ENCODE measurements at places on chromosomes 6 and 20.

- DNase-seq = no peak
Observed at GRCh38 chr6:169069356-169069755, 184.3 kb downstream of the THBS2 start.

GRCh38 chr6:5249451-5250122, 11.2 kb downstream of the LYRM4 start:
- DNase-seq = no peak

DNA sequence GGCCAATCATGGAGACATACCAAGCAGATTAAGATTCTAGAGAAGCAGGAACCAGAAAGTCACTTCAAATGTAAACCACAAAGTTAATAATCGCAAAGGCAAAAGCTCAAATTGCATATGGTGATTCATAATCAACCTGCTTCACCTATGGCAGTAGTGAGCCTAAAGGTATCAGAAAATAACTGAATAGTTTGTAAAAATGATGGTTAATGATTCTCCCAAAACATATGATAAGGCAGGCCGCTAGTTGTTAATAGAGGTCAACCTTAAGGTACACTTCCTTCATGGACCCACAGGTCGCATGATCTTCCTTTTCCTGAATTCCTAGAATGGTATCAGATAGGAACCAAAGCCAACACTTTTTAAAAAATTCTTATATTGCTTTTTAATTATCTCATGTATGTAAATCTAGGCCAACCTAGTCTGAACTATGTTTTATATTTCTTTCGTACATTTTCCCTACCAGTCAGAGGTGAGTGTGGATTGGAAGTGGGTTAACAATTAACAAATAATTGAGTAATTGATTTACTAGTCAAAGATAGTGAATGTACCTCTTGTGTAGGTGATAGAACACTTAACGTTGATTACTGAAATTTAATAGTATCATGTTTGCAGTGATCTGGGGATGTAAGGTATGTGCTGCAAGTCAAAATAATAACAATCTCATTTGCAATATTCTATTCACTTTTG, 16.4 kb downstream of the TAAR2 start:
- no peak for DNase-seq

GRCh38 chr6:36130667-36131510, 576 bp downstream of the MAPK13 start:
- peak; percentile 89 for DNase-seq

DNA sequence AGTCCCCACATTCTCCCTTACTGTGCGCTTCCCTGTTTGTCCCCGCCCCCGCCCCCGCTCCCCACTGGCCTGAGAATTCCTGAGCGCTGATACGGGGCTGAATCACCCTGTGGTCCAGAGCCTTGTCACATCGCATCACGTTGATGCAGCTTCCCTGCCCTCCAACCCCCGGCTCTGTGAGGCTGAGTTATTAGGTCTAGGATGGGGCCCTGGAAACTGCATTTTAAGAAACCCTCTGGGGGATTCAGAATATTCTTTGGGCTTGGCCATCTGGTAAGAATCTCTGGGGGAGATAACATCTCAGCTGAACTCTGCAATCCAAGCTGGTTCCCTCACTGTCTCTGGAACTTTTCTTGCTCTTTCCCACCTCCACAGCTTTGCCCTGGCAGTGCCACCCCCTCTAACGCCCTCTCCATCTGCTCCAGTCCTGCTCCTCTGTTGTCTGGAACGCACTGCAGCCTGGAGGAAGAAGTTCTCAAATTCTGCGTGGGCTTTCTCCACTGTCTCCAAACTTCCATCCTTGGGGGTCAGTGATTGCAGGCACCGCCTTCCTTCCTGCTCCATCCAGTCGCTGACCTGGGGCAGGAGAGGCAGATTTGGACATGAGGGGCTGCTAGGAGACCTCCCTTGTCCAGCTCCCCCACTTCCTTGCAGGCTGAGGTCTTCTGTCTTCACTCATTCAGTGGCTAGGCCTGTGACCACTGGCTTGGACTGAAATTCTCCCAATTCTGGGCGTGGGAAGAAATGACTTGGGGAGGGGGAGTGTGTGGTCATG, 42.6 kb downstream of the KIAA1755 start:
- DNase-seq = no peak

- DNase-seq = no peak
Observed at GRCh38 chr20:2817891-2818595, 1.9 kb downstream of the TMEM239 start.

DNA sequence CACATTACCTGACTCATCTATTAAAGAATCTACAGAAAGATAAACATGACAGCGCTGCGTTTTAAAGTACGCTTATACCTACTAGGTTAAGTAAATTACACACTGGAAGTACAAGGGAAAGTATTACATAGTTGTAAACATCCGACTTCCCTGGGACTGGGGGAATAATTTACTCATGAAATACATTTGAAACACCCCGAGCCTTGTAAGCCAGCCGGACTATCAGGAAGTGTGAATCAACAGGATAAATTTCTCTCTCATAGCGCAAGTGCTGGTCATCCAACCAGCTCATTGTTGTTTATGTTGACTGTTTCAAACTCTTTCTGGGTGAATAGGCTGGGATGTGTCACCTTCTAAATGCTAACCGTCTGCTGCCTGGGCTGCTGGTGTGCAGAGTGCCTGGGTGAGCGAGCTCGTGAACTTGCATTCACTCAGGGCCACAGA, 4.9 kb downstream of the BMP6 start:
- no peak for DNase-seq

DNA sequence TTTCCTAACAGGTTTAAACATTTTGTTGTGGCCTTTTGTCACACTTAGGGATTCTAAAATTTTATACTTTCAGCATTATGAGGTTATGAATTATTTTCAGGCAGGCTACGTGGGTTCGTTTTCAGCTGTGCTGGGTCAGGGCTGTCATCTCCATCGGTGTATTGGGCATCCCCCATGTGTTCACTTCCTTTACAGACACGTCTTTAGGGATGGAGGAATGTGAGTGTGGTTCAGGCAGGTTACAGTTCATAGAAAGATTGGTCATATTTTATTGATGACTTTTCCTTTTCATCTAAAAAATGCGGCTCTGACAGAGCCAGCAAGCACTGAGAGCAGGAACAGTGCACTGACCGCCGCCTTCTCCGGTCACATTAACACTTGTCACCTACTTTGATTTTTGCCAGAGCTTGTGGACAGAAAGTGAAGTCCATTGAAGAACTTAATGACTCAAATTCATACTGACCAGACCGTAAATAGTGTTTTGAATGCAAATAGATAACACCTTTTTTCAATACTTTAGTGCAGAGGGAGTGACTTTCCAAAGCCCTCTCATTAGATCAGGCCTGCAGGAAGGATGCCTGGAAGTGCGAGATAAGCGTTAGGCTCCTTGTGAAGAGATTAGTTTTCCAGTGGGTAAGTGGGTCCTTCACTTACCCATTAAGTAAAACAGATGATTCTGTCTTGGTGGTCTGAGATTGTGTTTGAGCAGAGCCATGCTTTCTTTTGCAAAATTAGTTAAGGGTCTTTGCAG, 113.1 kb downstream of the TIAM2 start:
- DNase-seq = no peak

- no peak for DNase-seq
Observed at GRCh38 chr6:170245475-170245992, 45.3 kb downstream of the DLL1 start.

GRCh38 chr20:2103461-2104153, 2.0 kb downstream of the STK35 start:
- no peak for DNase-seq

GRCh38 chr20:8187740-8188139, 55.7 kb downstream of the PLCB1 start:
- no peak for DNase-seq

DNA sequence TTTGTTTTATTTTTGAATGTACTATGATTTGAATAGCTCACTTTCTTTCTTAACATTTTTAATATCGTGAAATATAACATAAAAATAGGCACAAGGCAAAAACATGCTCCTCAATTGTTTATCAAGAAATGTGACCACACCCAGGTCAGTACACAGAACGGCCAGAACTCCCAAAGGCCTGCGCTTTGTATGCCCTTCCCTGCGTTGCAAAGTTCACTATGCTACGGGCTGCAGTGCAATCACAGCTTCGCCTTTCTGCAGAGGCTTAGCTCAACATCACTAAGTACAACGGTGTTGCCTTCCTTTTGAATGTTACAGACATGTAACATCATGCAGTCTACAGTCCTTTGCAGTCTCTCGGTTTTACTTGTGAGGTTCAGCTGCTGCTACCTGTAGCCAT, 333.4 kb downstream of the THBS2 start:
- no peak for DNase-seq

DNA sequence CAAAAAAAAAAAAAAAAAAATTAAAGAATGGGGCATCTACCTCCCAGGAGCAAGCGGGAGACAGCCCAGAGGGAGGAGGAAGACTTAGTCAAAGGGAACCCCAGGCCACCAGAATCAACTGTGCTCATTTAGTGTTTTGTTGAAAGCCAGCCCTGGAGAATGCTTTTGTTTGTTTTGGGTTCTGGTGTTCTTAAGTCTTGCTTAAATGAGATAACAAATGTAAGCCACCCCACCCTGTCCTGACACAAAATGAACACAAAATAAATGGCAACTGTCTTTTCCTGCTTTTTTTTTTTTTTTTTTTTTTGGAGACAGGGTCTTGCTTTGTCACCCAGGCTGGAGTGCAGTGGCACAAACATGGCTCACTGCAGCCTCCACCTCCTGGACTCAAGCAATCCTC, 165.0 kb upstream of the JARID2 start:
- no peak for DNase-seq

GRCh38 chr20:24011282-24011681, 22.7 kb upstream of the GGTLC1 start:
- no peak for DNase-seq

GRCh38 chr20:2397091-2397490, 16.4 kb downstream of the TGM6 start:
- DNase-seq = no peak

DNA sequence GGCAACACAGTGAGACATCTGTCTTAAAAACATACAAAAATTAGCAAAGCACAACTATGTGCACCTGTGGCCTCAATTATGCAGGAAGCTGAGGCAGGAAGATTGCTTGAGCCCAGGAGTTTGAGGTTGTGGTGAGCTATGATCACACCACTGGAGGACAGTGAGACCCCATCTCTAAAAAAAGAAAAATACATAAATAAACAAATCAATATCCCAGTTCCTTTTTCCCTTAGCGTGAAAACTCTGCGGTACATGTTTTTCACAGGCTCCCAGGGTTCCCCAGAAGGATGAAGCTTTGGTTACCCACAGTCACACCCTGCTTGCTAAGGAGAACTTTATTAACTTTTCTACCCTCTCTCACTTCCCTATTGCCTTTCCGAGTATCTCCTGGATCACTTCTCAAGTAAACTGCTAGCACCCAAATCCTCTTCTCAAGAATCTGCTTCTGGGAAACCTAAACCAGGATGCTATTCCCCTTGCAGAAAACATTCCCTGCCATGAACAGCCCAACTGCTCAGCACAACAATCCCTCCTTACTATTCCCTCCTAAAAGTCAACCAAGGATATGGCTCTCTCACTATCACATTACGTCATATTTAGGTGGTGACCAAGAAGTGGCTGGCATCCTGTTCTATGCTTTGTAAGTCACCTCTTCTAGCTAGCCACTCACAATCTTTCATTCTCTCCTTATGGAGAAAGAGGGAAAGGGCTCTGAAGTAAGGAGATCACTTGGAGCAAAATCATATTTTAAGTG, 122.4 kb downstream of the IPCEF1 start:
- DNase-seq = no peak

GRCh38 chr20:3420211-3420707, 12.8 kb upstream of the DNAAF9 start:
- DNase-seq = peak; percentile 84

GRCh38 chr20:33568378-33568777, 78.5 kb downstream of the CBFA2T2 start:
- no peak for DNase-seq

- no peak for DNase-seq
Observed at GRCh38 chr20:39670988-39671387, 708.8 kb downstream of the DHX35 start.

DNA sequence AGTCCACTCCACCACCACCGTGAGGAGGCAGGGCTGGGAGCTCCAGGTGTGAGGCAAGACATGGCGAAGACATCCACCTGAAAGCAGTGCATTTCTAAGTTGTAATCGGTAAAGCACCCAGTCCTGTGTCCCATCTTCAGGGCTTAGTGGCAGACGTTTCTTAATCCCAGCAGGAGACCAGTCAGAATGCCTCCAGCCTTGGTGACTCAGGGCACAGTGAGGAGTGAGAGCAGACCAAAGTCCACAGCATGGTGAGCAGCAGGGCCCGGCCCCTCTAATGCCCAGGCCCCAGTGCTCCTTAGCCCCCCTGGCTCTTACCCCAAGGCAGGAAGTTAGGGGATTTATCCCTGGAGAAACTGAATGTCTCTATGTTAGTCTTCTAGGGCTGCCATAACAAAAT, 183.9 kb downstream of the SYNDIG1 start:
- no peak for DNase-seq

DNA sequence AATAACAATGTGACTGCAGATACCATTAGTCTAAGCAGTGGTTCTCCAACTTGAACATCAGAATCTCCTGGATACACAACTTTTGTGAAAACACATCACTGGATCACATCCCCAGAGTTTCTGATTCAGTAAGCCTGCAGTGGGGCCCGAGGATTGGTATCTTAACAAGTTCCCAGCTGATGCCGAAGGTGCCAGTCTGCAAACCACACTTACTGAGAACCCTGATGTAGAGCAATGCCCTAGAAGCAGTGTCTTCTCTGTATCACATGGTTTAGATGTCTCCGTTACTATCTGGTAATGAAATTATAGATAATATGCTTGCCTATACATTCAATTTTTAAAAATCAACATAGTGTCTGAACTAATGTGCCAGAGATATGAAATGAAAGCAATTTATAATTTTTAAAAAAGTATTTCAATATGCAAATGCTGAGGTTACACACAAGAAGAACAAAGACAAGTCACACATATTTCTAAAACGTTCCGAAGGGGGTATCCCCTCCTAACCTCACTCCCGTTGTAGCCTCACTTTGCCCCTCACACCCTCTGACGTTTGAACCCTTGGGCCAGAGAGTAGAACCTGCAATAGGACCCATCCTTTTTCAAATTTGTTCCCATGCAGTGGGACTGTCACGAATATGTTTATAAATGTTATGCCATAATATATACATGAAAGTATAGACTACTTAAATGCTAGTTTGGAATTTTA, 115.4 kb upstream of the SAMD5 start:
- no peak for DNase-seq

DNA sequence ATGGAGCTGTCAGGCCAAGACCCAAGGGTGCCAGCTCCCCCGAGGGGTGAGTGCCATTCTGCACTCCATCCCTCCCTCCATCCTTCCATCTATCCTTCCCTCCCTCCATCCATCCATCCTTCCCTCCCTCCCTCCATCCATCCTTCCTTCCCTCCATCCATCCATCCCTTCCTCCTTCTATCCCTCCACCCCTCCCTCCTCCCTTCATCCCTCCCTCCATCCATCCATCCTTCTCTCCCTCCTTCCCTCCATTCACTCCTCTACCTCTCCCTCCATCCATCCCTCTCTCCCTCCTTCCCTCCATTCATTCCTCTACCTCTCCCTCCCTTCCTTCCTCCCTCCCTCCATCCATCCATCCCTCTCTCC, 41.3 kb upstream of the MRGBP start:
- no peak for DNase-seq
